ENCODE measurements at places on chromosomes 4 and X.

GRCh38 chr4:154457471-154457870, 34.1 kb downstream of the DCHS2 start:
- DNase-seq = no peak

DNA sequence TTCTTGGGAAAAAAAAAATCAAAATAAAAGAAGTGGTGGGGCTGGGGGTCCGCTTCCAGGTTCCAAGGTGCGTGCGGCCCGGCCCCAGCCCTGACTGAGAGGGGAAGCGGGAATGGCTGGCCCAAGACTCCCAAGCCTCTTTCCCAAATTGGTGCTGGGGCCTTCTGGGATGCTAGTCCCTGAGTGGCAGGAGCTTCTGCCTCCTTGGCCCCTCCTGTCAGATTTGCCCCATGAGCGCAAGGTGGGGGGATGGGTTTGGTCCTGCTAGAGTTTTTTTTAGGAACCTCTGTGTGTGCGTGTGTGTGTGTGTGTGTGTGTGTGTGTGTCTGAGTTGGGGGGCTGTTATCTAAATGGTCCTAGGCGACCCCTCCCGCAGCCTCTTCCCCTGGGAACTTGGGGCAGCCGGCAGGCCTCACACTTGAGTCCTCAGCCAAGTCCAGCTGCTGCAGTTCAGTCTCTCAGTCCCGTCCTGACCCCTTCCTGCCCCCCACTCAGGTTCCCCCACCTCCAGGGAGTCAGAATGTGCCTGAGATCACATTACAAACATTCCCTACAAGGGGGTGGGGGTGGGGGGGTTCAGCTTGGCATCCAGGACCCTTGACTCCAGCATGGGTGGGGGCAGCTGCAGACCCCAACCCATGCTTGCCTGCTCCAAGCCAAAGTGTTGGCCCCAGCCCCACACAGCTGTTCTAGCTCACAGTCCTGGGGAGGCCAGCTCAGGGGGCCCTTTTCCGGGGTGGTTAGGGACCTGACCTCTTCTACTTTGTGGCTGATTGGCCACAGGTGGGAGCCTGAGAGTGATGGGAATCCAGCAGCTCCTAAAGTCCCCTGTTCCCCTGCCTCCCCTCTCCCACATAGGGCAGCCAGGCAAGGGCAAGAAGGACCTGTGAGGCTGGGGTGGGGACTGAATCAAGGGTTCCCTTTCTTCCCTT, 4.0 kb downstream of the EFNB1 start:
- DNase-seq = no peak

DNA sequence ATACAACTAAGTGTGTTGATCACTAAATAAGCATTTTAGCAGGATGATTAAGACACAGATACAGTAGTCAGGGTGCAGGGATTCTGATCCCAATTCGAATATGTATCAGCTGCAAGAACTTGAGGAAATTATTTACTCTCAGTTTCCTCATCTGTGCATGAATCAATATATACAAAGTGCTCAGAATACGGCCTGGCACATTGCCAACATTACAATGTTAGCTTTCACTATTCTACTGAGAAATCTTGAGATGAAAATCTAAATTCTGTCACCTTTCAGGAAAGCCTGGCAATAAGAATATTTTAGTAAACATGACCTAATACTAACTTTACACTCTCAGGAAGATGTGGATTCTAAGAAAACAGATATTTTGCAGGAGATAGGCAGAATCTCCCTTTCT, 1001.6 kb upstream of the IGFBP7 start:
- no peak for DNase-seq

GRCh38 chrX:88883200-88883599, 136.2 kb downstream of the CPXCR1 start:
- DNase-seq = no peak

DNA sequence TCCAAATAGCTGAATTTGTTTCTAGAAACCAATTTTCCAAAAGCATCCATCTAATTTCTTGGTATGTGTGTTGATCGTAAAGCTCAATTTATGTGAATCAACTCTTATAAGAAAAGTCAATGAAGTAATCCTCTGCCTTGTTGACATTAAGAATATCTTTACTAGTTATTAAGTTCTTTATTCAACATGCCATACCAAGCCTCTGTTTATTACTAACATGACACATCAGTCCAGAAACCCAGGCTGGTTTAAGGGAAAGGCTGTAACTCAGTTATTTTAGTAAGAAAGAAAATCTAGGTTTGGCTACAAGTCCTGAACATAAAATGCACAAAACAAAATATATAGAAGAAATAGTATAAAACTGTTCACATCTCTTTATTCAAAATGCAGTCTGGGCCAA, 48.0 kb downstream of the KLHL34 start:
- no peak for DNase-seq

- DNase-seq = no peak
Measured at GRCh38 chrX:17597836-17598439, 139.4 kb upstream of the SCML1 start.

GRCh38 chrX:106286053-106286650, 118.0 kb downstream of the PWWP3B start:
- DNase-seq = no peak
